ENCODE measurements at places on chromosomes 1 and 21.

- DNase-seq, result no peak
Measured at GRCh38 chr1:25800703-25801377, 847 bp downstream of the SELENON start.

DNA sequence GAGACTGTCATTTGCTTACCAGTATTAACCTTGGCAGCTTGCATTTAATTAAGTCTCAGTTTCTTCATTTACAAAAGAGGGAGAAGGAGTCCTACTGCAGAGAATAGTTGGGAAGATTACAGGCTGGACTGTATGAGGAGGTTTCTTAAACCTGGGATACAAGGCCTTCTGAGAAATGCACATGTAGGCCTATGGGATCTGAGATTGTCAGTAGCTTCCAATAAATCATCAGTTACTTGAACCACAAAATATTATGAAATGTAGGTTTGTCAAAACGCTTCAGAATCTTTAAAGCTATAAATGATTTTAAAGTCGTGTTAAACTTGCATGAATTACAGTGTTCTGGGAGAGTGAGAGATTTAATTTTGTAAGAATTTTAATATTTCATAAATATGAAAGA, 69.6 kb downstream of the NRIP1 start:
- DNase-seq, result no peak

GRCh38 chr1:169601096-169601881, 15.0 kb upstream of the F5 start:
- DNase-seq, result no peak

DNA sequence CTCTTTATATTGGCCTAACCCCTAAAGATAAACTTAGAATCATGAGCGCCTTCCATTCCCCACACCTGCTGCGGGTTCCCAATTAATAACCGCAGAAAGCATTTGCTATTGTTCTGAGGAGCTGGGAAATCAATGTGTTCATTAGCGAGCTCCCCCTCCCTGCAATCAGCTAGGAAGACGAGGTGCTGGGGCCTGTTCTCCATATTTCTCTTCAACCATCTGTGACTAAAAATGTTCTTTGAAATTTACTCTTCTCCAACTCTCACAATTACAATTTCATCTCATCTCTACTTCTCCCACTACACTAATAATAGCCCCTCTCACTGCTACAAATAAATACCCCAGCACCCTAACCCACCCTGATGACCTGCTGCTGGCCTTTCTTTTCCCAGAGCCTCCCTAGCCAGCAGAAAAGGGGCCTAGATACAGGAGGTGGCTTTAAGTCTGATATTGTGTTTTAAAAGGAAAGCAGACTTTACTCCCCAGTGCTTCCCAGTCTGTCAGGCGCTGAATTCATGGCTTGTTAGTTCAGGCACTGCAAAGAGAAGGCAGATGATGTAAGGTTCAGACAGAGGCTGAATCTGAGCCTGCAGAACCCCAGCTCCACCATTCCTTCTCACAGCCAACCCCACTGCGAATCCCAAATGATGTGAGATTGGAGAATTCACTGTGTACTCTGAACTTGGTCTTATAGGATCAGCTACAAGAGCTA, 477.5 kb upstream of the DAB1 start:
- no peak for DNase-seq

GRCh38 chr1:162562470-162562828, 927 bp downstream of the UAP1 start:
- no peak for DNase-seq

- DNase-seq, result no peak
Measured at GRCh38 chr1:150516050-150516591, 569 bp downstream of the FALEC start.

- DNase-seq, result peak; percentile 5
Measured at GRCh38 chr1:223628233-223629125, 37.0 kb downstream of the CAPN8 start.

- no peak for DNase-seq
Measured at GRCh38 chr1:12251442-12251841, 21.6 kb downstream of the VPS13D start.

- no peak for DNase-seq
Measured at GRCh38 chr1:232364654-232365382, 265.1 kb downstream of the SIPA1L2 start.

- no peak for DNase-seq
Measured at GRCh38 chr1:111099289-111099688, 40.6 kb downstream of the DRAM2 start.

- DNase-seq, result no peak
Measured at GRCh38 chr1:221994274-221994698, 252.4 kb upstream of the DUSP10 start.

DNA sequence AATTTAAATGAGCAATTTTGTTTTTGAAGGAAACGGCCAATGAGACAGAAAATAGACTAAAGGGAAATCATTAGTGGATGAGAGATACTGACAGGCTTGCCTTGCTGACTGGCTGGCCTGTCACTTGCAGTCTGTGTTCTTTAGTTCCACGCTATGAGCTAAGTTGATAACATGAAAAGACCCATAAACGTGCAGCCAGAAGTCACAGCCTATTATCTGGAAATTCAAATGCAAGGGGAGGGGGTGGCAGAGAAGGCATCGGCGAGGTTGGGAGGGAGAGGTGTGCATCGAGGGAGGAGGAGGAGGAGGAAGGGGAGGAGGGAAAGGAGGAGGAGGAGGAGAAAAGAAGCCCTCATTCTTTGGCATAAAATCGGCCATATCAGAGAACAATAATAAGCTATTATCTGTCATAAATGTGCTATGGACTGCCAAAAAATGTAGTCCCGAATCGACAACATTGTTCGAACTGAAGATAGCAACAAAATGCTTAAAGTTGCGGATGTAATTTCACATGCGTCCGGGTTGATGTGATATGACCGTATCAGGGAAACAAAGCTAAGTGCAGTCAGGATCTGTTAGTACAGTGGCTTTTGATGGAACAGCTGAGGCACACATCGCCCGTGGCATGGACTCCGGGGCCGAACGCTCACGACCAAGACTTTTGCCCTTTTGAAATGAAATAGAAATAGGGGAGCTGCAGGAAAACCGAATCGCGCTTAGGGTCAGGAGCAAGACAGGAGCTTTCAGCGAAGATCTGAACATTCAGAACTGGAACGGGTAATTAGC, 11.6 kb upstream of the BARHL2 start:
- no peak for DNase-seq

GRCh38 chr1:155669233-155670162, 19.1 kb downstream of the YY1AP1 start:
- DNase-seq, result no peak

- no peak for DNase-seq
Measured at GRCh38 chr1:87404296-87404695, 75.6 kb downstream of the LMO4 start.

GRCh38 chr1:186188004-186188539, 187.0 kb downstream of the TPR start:
- DNase-seq, result no peak

GRCh38 chr1:98985687-98986086, 19.0 kb downstream of the PLPPR5 start:
- DNase-seq, result no peak

DNA sequence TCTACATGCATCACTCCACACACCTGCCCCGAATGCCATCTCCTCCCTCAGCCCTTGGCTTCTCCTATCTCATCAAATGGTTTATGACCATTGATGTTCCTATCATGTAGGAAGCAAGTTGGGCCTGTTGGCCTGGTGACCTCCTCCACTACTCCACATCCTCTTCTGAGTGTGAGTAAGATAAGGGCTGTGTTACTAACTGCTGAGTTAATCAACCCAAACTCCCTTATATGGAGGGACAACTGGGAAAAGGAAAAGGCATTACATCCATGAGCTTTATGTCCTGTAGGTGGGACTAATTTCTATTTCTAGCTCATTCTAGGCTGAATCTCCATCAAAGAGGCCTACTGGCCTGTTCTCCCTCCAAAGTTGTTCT, 57.6 kb downstream of the WLS start:
- no peak for DNase-seq

GRCh38 chr1:167679714-167680113, 42.1 kb upstream of the MPZL1 start:
- no peak for DNase-seq

- no peak for DNase-seq
Measured at GRCh38 chr1:108556066-108556465, 3.8 kb upstream of the EEIG2 start.

- DNase-seq, result no peak
Measured at GRCh38 chr1:243287123-243287460, 31.3 kb downstream of the SDCCAG8 start.

DNA sequence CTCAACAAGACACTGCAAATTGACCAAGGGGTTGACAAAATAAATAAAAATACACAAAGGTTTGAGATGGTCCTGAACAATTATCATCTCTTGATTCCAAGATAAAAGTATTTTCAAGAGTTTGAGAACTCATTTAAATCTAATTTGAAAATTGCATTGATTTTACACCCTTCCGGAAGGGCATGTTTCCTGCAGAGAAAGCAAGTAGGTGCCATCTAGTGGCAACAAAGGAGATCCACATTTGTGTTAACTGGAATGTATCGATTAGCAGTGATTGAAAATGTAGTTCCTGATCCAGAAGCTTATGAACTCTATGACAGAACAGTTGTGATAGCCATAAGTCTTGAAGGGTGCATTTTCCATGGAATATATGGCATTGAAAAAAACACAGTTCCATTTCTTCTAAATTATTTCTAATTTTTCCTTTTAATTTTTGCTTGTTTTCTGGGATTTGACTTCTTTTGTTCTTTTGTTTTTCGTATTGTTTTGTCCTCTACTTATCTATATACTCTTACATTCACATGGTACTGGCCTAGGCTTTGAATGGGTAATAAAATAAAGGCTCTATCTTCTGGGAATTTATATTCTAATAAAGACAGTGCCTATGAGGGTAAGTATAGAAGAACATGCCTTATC, 143.7 kb downstream of the DNM3 start:
- DNase-seq, result no peak

- DNase-seq, result no peak
Measured at GRCh38 chr1:157000686-157001085, 44.9 kb downstream of the ARHGEF11 start.

- no peak for DNase-seq
Measured at GRCh38 chr1:71390518-71390917, 309.7 kb upstream of the ZRANB2 start.

DNA sequence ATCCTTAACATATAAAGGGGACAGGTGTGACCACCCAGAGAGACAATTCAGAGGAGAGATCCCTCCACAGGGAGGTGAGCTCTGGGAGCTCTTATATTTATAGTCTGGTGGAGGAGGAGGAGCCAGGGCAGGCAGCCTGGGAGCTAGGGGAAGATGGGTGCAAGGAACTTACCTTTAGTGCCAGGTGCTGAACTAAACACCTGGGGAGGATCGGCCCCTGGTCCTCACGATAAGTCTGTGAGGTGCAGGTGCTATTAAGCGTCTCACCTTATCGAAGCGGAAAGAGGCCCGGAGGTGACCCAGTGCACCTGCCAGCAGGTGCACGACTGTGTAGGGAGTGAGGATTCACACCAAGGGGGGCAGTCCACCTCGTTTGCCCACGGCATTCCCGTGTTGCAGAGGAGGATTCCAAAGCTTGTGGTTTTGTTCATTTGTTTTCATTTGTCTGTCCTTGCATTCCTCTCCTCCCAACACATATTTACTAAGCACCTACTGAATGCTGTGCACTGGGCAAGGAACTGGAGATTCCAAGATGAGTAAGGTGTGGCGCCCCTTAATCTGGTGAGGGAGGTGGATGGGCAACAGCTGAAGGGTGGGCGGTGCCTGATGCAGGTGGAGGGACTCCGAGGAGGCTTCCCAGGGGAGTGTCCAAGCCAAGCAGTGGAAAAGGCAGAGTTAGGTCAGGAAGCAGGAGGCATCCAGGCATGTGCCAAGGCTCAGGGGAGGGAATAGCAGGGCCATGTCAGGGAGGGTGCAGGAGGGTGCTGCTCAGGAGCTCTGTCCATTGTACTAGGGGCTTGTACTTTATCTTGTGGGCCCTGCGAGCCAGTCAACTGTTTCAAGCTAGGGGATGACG, 11.5 kb downstream of the ARHGEF10L start:
- DNase-seq, result no peak

DNA sequence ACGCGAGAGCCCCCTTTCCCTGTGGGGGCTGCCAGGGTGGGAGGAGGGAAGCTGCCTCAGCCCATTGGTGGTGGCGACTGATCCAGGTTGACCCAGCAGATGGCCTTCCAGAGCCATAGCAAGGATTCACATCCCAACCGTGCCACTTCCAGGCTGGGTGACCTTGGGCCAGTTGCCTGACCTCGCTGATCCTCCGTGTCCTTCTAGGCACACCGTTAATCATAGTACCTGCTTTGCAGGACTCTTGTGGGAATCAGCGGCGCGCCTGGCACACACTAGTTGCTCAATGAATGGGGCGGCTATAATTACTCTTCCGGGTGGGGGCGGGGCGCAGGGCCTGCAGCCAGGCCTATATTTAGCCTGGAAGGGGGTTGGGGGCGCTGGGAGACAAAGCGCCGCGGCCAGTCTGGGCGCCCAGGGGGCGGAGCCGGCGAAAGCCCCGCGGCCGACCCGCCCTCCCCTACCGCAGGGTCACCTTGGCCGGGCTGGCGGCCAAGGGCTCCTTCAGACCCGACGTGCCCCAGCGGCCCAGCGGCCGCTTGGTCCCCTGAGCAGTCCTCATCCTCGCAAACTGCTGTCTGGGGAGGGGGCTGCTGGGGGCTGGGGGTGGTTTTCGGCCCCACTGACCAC, 5.1 kb downstream of the HSPB7 start:
- peak; percentile 14 for DNase-seq

DNA sequence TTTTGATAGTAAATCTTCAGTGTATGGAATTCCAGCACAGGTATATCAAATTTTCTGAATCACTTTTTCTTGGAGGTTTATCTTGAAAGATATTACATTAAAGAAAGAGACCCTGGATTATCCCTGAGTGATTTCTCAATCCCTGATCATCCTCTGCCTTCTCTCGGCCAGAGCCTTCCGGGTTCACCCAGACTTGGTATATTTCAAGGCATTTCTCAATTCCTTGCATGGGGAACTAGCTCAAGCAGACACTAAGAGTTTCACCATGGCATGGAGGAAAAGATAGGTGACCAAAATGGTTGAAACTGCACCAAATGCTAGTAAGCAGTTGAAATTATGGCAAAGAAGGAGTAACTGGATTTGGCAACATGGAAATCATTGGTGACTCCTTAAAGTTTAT, 5.7 kb downstream of the VAMP4 start:
- DNase-seq, result no peak

DNA sequence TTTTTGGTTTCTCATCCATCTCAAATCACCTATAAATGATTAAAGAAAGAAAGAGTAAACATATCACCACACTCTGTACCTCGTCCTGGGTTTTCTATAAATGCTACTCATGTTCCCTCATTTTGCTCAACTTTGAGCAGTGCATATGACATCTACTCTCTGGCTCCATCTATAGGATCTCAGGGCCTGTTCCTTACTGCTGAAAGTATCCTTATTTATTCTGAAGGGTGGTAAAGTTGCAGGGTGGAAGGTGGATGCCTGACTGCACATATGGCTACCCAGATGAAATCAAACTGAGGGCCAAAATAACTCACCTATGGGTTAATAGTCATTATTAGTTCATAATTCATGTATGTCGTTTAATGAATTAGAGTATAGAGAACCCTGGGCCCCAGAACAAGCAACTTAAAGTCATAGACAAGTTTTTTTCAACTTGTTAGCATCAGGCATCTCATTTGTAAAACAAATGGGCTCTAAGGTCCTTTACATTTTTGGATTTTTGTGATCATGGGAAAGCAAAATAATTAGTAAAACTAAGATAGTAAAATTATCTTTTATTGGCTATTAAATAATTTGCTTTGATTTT, 46.5 kb downstream of the NCF2 start:
- DNase-seq, result no peak

GRCh38 chr1:66998972-66999371, 55.0 kb downstream of the SLC35D1 start:
- DNase-seq, result no peak
